ENCODE measurements at places on chromosomes 2 and 18.

GRCh38 chr18:61720496-61720895 is 172.3 kb downstream of the RNF152 start:
- no peak for DNase-seq

DNA sequence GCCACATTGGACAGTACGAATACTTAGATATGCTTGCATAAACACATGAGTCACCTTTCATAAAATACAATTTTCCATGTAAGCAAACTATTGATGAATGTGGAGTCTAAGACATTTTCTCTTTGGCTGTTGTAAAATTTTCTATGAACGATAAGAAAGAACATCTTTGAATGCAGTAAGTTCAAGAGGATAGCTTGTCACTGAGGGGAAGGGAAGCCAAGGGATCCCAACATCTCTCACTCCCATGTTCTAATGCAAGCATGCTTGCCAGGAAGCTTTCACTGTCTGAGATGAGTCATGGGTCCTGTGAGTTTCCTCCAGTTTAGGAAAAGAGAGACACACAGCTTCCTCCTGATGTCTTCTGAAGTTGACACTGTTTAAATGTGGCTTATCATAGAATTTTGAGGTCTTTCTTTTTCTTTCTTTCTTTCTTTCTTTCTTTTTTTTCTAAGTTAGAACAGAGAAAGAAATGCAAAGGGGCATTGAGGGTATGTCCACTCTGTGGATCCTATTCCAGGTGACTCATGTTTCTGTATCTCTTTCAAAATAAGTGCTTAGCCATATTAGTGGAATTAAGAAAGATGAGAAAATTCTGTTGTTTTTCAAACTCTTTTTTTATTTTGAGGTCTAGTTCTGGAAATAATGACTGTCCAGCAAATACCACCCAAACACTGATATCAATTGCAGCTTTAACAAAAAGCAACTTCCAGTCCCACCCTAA is 146.6 kb downstream of the RDH14 start:
- no peak for DNase-seq

DNA sequence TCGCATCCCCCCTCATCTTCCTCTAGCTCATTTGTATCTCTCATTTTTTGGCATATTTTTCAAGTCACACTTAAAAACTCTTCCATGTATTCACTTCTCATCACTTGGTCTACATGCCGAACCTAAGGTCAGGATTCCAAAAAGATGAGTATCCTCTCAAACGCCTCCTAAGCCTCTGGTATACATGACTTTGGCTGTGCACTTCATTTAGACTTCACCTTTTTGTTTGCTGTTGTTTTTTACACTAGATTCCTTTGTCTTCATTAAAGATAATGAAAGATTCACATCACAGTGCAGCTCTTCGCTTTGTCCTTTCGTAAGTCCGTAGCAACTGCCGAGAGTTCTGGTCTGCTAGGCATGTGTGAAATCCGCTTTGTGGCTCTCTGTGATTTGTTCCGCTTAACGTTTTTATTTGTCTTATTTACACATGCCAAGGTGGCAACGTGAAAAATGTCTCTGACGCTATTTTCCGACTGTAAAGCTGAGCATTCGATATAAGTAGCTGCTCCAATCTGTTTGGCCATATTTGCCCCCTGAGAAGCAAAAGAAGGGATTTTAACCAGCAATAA is 17.7 kb downstream of the RND3 start:
- DNase-seq, result no peak

- no peak for DNase-seq
These were observed 113.8 kb downstream of the ATL2 start for GRCh38 chr2:38263293-38263692.

- DNase-seq, result no peak
These were observed at the start of gene CHRND for GRCh38 chr2:232525791-232526371. TSS of gene CHRND (plus strand) at chr2:232526160. CDS start at chr2:232526216, 56 bp downstream.

Measured in activated gamma-delta T cell treated with Interleukin-2 at 50 U/mL for 16 hours (primary cell).